Stimulated activated CD8-positive, alpha-beta memory T cell treated with anti-CD3 and anti-CD28 coated beads, Interleukin-15, amount 100 ng/mL, for 1 hour (primary cell): ENCODE measurements at places on chromosomes 7 and 10.

DNA sequence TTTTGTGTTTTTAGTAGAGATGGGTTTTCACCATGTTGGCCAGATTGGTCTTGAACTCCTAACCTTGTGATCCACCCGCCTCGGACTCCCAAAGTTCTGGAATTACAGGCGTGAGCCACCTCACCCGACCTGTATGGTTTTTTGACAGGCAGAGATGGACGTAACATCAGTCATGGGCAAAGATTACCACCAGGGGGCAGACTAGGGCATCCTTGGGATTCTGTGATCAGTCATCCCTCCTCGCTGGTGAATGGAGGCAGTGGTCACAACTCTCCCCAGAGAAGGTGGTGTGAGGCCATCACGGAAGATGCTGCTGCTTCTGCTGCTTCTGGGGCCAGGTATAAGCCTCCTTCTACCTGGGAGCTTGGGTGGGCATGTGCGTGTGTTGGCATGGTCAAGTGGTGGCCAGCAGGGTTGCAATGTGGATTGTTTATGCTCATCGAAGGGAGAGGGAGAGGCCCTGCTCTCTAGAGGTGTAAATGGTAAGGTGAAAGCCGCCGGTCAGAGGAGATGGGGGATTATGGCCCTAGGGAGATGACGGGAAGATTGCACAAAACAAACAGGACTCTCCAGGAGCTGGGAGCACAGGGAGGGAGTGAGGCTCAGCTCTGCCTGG lies 122.7 kb upstream of the PRSS1 start:
- peak; percentile 57 for DNase-seq

- no peak for DNase-seq
Observed at GRCh38 chr10:51023636-51024035, 50.7 kb upstream of the PRKG1 start.

DNA sequence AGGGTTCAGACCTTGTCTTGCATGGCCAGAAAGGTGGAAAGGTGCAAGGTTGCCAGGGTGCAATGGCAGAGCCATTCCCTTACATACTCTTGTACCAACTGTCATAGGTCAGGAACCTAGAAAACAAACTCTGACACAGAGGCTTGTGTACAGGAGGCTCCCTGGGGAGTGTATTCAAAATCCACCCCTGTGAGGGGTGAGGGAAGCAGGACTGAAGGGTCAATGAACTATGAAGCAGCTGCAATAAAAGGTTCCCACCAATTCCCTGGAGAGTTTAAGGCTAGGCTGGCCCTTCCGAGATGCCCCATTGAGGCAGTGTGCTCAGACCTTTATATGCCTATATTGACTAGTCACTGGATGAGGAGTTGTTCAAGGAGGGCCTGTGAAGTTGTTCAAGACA lies 13.9 kb upstream of the CUZD1 start:
- DNase-seq: no peak

DNA sequence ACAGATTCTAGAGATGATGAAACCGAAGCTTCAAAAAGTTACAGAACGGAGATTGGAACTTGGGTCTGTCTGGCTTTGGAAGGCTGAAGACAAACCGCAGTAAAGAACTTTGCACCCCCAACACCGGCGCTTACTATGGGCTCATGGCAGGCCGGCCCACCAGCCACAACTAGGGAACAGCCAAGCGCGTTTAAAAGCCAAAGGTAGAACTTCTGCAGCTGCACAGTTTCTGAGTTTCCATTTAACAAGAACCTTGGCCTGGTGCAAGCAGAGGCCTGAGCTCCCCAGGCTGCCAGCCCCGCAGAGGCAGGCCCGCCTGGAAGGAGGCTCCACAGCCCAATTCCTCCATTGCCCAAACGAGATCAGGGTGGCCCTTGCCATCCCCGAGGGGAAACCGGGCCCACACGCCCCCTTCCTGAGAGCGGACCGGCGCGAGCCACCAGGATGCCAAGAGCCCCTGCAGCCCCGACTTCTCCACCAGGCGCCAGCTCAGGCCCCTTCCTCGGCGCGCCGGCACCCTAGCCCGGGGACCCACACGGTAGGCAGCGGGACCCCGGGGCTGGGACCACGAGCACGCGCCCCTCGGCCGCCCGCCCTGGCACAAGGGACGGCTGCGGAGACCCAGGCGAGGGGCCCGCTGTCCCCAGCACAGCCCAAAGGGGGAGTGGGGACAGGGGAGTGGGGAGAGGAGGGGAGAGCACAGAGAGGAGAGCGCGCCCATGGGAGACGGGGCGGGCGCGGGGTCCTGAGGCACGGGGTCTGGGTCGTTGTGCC lies 566 bp downstream of the MAD1L1 start:
- DNase-seq: no peak

GRCh38 chr10:111277661-111278060 lies 200.8 kb downstream of the ADRA2A start:
- no peak for DNase-seq
